Dermis blood vessel endothelial cell (primary cell): ENCODE measurements at places on chromosomes 7 and 10. TPM values are rescaled to one million over a fixed set of nuclear protein-coding genes. Genes with fewer than 3 reads are reported as not detected.

The EN2 gene
- not detected in 2 replicates for total RNA-seq

The FAM171A1 gene
- total RNA-seq, result 40.0 and 55.9 TPM in 2 replicates

The LRRC18 gene
- total RNA-seq, result not detected in 2 replicates

The BCCIP gene
- 46.1 and 61.8 TPM in 2 replicates for total RNA-seq

The TMEM176A gene
- total RNA-seq, result not detected in 2 replicates

The PKD1L1 gene
- 2.9 and 21.4 TPM in 2 replicates for total RNA-seq

The MARVELD1 gene
- 18.2 and 24.4 TPM in 2 replicates for total RNA-seq

The TFEC gene
- total RNA-seq, result 2.0 and 3.1 TPM in 2 replicates

The TMEM176B gene
- not detected in 2 replicates for total RNA-seq

The GHRHR gene
- 0.09 TPM in 1 of 2 replicates, not detected in the other for total RNA-seq

The TNS3 gene
- total RNA-seq, result 11.7 and 13.6 TPM in 2 replicates

The MAT1A gene
- not detected in 2 replicates for total RNA-seq

The MNX1 gene
- total RNA-seq, result not detected in 2 replicates

DNA sequence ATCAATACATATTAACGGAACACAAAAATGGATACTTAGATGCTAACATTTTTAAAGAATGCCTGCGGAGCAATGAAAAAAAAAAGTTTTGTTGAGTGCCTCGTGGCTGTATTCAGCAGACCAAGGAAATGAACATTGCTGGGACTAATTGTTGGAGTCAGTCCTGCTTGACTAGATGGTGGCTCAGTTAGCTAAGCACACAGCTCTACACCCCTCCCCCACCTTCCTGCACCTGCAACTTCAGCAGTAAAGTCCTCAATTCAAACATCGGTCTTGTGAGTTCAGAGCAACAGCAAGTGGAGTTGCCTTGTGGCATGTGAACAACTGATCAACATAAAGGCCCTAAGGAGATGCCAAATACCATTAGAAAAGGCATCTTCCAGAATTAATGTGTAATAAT is 326.0 kb upstream of the NPSR1 start:
- no peak for DNase-seq

DNA sequence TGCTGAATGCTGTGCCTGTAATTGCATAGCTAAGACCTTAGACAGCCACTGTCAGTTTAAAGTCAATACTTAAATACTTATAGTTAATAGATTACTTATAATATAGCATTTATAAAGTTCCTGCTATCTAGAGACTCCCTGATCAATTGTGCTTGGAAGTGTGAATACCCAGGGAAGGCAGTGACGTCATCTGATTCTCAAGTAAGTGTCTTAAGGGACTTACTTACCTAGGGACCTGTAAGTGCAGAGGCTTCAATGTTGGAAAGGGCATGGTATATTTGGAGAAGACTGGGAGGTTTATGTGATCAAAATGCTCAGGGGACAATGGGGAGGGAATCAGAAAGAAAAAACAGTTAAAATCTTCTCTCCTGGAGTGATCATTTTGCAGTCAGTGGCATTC is 55.0 kb downstream of the BICC1 start:
- DNase-seq, result no peak

- no peak for DNase-seq
These were observed 8.0 kb upstream of the ACTR3B start for GRCh38 chr7:152751449-152752141.

- DNase-seq, result no peak
These were observed 3.0 kb downstream of the AFAP1L2 start for GRCh38 chr10:114401195-114401791.

DNA sequence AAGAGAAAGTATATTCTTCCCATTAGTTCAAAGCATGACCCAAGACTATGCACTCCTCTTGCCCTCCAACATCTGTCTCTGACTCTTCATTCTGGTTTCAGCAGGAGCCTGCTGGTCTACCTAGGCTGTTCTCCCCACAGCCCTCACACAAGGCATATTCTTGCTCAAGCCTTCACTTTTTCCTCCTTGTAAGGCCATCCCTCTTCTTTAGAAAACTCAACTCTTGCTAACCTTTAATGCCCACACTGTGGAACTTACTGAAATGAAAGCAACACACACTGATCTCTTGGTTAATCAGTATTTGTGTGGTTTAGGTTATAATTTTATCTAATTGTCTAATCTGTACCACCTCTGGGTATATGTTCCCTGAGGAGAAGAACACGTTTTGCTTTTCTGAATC is 75.8 kb downstream of the PRKCQ start:
- no peak for DNase-seq

GRCh38 chr7:17584822-17585221 is 286.4 kb downstream of the AHR start:
- DNase-seq, result no peak

DNA sequence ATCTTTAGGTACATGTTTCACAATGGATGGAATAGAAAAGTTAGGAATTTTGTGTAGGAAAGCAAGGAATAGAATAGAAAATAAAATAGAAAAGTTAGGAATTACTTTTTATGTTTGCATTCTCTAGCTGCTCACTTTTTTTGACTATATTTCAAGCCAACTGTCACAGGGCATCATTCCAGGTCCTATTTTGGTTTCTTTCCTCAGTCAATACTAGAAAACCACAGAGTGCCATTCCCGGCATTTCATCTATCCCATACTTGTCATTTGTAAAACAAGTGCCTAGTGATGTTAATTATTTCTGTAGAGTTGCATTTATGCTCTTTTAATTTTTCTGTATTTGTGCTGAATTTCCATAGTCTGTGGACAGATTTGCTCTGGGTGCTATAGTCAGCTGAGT is 66.2 kb downstream of the SDK1 start:
- DNase-seq, result no peak

DNA sequence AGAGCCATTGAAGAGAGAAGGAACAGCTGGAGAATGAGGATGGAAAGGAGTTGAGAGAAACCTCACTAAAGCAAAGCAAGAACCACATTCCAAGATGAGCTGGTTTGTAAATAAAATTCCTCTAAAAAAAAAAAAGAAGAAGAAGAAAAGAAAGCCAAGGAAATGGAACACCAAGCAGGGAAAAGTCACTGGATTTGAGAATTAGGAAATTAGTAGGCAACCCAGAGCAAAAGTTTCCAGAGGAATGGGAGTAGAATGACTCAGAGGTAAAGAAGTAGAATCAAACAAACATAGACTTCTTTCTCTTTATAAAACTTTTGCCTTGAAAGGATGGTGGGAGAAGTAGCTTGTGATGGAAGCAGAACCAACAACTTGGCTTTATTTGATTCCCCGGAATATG is 3.9 kb downstream of the CH25H start:
- DNase-seq, result no peak

DNA sequence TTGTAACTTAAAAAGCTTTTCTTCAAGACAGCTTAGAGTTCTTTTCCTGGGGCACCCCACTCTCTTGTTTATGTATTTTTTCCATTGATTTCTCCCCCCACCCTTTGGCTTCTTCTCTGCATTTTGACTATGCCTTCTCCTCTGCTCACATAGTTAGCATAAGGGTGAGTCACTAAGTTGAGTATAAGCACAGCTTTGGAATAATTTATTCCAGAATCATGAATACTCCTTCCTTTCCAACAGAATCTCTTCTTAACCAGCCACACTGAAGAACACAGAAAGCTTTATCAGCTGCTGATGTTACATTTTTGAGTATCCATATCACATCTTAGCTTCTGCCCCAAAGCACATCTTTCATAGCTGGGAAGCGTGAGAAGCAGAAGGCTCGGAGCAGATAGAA is 449.5 kb upstream of the MKI67 start:
- DNase-seq, result no peak

- DNase-seq, result peak; percentile 48
These were observed 11.0 kb downstream of the ZMIZ1 start for GRCh38 chr10:79079490-79080355.

DNA sequence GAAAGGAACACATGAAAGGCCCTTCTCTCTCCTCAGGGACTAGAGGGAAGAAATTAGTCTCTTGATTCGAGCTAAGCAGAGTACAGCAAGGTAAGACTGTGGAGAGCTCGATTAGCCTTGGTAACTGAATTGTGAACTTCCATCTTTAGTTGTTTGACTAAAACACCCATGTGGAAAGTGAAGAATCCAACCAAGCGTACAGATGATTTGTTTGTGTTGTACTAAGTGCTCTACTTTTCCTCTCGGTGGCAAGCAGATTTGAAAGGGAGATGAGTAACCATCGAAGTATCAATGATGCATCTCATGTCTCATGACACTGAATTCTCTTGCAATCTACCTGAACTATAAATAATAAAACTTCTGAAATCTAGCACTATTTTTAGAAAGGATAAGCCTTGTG is 80.7 kb downstream of the FZD1 start:
- DNase-seq, result no peak

DNA sequence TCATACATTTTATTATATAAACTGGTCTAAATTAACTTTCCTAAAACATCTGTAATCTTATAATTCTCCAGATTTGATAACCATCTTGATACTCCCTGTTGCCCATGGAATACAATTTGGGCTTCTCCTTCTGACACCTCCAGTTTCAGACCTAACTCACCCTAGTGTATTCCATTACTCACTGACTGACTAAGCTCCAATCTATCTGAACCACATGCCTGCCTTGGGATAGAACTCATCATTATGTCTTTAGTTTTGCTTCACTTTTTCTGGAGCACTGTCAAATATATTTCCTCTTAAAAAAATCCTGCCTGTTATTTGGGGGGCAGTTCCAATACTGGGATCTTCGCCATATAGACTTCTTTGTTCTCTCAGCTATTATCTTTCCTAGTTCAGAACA is 4.9 kb upstream of the FOXP2 start:
- DNase-seq, result no peak

DNA sequence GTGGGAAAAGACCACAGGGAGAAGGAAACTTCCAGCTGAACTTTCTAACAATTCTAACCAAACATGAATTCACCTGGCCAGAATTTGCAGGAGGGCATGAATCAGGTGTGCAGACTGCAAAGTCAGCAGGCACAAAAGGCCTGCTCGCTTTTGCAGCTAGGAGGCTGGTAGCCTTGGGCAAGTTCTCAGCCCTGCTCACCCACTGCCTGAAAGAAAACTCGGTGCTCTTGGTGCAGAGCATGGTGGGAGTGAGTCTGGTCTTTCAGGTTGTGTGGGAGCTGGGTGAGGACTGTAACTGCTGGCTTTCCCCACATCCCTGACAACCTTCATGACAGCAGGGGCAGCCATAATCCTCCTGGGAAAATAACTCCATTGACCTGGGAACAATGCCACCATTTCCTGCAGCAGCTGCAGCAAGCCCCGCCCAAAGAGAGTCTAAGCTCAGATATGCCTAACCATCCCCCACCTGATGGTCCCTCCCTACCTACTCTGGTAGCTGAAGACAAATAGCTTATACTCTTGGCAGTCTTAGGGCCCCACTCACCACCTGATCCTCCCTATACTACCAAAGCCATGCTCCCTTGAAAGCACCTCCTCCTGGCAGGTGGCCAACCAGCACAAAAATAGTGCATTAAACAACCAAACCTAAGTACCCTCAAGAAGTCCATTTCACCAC is 31.6 kb downstream of the ZNF117 start:
- peak; percentile 37 for DNase-seq

- DNase-seq, result no peak
These were observed 15.8 kb downstream of the TSPAN33 start for GRCh38 chr7:129160161-129160905.

DNA sequence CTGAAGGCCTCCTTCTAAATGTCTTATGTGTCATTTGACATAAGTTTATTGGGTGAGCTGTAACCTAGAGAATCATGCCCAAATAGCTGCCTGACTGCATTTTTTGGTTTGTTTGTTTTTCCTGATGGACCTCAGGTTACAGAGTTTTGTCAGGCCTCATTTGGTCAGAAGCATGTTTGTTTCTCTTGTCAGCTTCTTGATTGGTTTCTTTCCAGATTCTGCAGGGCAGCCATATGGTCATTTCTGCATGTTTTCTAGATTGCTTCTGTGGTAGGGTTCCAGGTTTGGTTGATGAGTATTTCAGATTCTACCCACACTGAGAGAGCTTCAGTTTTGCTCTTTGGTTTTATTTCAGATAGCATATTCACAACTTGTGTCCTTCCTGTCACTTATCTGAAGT is 28.0 kb downstream of the GLCCI1 start:
- no peak for DNase-seq

DNA sequence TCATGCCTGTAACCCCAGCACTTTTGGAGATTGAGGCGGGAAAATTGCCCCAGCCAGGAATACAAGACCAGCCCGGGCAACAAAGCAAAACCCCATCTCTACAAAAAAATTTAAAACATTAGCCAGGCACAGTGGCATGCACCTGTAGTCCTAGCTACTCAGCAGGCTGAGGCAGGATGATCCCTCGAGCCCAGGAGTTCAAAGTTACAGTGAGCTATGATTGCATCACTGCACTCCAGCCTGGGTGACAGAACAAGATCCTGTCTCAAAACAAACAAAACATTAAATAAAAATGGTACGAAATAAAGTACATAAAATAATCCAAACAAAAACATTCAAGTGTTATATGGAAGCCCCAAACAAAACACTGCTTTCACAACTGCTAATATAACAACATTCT is 125.0 kb downstream of the SNX13 start:
- DNase-seq, result no peak

GRCh38 chr10:119616882-119617570 is 20.3 kb upstream of the TIAL1 start:
- DNase-seq, result no peak

- no peak for DNase-seq
These were observed 59.1 kb downstream of the GATA3 start for GRCh38 chr10:8113616-8114015.

GRCh38 chr7:1915956-1916600 is 246.0 kb downstream of the ELFN1 start:
- DNase-seq, result no peak

DNA sequence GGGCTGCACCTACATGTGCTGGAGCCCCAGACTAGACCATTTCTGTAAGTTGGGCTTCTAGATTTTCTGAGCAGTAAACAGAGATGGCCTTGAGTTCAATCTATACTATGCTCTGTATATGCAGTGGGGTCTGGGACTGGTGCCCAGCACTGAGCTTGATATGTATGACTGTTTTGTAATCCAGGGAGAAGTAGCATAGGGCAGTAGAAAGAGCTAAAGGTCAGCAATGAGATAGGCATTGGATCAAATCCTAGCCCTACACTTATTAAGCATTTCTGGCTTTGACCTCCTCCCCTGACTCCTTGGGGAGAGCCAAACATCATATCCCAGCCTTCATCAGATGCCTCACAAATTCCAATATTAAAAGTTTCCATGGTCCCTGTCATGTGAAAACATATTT is 254.6 kb downstream of the TSPAN12 start:
- DNase-seq, result no peak

DNA sequence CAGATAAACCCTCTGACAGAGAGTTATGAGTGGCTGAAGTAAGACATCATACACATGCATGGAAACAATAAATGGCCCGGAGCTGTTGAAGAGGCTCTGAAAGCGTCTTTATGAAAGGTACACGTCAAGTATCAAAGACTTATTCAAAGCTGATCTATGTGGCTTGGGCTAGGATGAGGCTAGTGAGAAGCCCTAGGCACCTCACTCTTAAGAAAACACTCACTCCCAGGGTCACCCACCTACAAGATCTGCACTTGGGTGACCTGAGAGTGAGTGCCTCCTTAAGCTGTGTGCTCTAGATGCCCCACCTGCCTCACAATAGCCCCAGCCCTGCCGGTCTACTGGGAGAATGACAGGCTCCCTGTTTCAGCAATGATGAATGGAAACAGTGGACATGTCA is 1.1 kb upstream of the GIMAP1 start:
- peak; percentile 20 for DNase-seq

GRCh38 chr10:3330663-3331062 is 158.1 kb upstream of the PITRM1 start:
- peak; percentile 53 for DNase-seq
